ENCODE measurements at places on chromosomes 2 and 18.

GRCh38 chr2:223214394-223215253, 162.6 kb downstream of the KCNE4 start:
- DNase-seq: no peak

GRCh38 chr2:237815637-237816036, 17.1 kb downstream of the RBM44 start:
- no peak for DNase-seq

DNA sequence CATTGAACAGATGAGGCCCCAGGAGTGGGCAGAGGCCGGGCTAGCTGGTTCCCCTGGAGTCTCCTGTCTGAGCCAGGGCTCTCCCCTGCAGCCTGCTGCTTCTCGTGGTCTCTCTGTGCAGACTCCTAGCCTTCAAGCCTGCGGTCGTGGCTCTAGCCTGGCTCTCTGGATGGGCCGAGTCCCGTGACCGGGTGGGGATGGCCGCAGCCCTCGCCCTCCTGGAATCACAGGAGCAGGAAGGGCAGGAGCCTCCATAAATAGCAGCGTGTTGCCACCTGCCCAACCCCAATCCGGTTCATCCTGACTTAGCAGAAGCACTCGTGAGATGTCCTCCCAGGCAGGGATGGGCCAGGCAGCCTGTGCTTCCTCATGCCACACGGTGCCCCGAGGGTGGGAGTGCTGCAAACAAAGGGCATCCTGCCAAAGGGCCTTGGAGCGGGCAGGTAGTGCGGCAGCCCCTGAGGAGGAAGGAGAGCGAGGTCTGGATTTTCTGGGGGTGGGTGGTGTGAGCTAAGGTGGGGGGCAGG, 43.9 kb downstream of the FOSL2 start:
- peak; percentile 80 for DNase-seq

DNA sequence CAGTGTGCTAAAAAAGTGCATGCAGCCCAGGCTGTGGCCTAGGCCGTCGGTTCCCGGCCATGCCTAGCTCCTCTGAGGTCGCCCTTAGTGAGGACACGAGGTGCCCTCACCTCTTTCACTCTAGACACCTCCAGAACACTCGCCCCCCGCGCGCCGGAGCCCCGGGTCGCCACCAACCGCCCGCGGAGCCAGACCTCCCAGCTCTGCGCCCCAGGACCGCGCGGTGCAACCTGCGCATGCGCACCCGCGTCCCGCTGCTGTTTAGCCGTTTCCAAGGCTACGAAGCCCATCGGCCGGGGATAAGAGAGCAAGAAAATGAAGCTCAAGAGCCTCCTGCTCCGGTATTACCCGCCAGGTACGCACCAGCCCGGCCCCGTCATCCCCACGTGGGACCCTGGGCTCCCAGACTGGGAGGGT, at the start of gene DAW1:
Gene DAW1, plus strand, starts transcription at position 257 of the 417 bp plus-strand sequence. Its CDS starts 59 bp downstream, at position 316.
- peak; percentile 89 for DNase-seq

DNA sequence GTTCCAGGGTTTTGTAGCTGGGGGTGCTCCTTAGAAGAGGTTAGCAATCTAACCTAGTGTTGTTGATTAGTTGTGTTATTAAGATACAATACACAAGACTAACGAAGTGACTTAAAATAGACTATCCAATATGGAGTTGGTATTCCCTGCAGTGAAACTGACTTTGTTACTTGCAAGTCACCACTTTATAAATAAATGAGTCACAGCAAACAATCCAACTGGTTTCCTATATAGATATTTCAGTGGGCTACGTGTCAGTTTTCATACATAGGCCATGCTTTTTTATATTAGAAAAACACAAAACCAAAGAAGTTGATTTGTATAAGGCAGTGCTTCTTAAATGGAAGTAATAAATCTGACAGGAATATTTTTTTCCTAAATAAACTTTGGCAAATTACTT, 274.0 kb downstream of the CAMKMT start:
- DNase-seq: no peak

DNA sequence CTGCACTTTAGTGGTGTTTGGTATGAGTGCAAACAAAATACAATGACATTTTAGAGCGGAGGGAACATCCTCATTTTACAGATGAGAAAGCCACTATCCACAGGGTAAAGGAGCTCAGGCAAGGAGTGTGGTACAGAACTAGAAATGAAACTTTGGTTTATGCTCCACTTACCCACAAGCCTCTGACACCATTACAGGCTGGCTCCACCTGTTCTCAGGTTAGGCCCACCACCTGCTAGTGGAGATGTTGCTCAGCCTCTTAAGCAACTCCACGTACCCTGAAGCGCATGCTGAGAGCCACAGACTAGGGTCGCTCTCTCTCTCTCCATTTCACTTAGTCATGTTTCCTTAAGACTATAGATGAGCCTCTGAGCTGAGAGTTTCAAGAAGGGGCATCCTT, 130.0 kb downstream of the MBD2 start:
- no peak for DNase-seq

- no peak for DNase-seq
Observed at GRCh38 chr2:106353676-106354075, 114.5 kb downstream of the RGPD3 start.

GRCh38 chr18:58400331-58400870, 228.5 kb downstream of the ALPK2 start:
- no peak for DNase-seq

GRCh38 chr2:86631846-86632485, 8.3 kb upstream of the RNF103 start:
- no peak for DNase-seq

DNA sequence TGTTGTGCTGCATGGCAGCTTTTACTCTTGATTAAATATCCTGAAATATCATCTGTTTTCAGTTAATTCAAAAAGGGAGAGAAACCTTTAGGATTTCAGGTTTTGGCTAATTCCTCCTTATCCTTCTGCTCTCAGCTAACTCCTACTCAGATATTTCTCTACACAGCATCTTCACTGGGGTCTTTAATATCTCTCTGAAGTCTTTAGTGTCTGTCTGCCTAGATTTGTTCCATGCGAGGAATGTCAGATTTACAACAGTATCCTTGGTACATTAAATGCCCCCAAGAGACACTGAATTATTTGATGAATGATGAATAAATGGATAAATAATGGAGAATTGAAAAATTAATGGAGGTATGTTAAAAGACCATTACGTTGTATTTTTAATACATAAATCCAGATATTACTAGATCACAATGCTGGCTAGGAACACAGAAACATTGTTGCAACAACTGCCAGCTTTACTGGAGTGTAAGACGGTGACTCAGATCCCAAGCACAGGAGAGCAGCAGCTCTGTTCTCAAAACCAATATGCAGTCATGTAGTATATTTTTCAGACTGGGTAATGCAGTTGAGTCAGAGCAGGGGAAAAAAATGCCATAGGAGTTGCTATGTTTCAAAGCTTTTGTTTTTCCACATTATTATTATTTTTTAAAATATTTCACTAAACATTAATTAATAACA, 388.0 kb upstream of the SYT4 start:
- DNase-seq: no peak

- DNase-seq: no peak
Observed at GRCh38 chr2:221042926-221043325, 529.2 kb downstream of the EPHA4 start.

DNA sequence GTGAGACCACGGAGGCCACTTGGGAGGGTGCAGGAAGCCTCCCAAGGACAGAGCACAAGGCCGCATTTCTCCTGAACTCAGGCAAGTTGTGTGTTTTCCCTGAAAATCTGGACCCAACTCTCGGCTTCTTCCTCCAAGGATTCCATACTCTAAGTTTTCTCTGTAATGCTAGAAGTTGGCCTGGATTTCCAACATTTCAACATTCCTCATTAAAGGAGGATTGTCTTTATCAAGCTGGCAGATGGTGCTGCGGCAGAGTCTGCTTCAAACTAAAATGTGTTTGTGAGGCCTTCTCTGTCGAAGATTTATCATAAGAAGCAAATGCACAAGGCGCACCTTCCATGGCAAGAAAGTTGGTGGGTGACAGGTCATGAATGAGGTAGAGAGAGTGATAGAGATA, 94.4 kb upstream of the SATB2 start:
- no peak for DNase-seq

GRCh38 chr2:101387151-101387834, at the start of gene CREG2:
Gene CREG2, minus strand, starts transcription at chr2:101387503. Its CDS starts 46 bp downstream, at chr2:101387457.
- peak; percentile 86 for DNase-seq

DNA sequence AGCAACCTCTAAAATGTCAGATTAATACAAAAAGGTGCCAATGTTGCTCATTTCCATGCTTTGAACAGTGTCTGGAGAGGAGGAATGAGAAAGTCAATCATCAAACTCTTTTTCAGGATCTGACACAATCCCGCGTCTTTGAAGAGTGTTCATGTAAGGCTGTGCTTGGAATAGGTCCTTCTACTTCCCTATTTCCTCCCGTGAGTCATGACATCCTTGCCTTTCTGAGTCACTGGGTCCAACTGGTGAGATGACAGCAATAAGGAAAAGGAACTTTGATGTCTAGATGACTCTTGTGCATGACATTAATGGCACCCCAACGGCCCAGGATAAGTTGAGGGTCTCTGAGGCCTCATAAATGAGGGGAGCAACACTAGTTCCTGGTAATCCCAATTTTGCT, 109.0 kb upstream of the CELF4 start:
- DNase-seq: no peak

GRCh38 chr18:55552526-55553189, 35.3 kb downstream of the TCF4 start:
- DNase-seq: no peak

DNA sequence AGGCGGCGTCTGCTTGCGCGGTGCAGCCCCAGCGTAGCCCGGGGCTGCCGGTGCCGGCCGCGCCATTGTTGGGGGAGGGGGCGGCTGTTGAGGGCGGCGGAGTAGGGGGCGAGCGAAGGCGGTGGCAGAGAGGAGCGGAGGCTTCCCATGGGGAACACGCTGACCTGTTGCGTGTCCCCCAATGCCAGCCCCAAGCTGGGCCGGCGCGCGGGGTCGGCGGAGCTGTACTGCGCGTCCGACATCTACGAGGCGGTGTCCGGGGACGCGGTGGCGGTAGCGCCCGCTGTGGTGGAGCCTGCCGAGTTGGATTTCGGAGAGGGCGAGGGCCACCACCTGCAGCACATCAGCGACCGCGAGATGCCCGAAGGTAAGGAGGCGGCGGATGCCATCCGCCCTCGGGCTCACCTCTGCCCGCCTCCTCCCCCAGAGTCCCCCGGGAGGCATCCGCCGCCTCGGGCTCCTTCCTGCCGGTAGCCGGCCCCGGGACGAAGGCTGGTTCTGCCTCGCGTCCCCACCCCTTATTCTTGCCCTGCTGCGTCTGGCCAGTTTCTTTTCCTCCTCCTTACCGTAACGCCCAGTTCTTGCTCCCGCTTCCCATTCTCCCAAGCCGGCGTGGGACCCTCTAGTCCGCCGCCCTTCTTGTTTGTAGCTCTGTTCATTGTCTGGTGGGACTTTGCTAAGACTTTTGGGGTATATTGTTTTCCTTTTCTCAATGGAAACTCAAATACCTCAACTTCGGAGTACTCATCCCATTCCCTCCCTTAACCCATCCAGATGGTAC, 500 bp downstream of the CCNYL1 start:
- peak; percentile 57 for DNase-seq

DNA sequence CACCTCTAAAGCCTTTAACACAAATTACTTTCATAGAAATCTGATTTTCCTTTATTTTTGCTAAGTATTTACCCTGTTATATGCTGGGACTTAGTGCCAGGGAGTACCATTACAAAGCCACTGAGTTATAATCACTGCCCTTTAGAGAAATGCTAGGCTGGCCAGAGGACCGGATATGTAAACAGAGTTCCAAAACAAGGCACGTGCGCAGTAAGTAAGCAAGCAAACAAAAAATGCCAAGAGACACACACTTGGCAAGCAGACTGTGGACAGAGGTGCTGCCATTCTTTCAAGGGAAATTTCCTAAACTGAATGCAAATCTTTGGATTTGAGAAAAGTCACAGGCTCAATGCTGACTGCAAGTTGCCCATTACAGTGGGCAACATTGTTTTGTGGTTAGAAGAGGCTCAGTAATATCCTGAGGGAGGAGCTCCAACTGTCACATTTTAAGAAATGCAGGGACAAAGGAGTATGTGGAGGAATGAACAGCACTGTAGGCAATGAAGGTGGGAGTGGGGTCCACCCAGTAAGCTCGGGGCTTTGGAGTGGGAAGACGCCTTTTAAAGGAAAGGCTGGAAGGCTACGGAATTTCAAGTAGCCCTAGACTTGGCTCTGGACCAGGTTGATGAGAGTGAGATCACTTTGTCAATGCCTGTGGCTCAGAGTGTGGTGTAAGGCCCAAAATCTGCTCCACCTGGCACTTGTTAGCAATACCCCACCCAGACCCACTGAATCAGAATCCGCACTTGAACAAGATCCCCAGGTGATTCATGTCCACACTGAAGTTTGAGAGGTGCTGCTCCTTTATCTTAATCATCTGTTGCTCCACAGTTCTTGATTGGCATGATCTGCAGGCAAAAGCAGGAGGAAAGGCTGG, 2.1 kb upstream of the PARD6G start:
- no peak for DNase-seq

GRCh38 chr2:157786663-157787363, 89.3 kb downstream of the ACVR1 start:
- DNase-seq: no peak

DNA sequence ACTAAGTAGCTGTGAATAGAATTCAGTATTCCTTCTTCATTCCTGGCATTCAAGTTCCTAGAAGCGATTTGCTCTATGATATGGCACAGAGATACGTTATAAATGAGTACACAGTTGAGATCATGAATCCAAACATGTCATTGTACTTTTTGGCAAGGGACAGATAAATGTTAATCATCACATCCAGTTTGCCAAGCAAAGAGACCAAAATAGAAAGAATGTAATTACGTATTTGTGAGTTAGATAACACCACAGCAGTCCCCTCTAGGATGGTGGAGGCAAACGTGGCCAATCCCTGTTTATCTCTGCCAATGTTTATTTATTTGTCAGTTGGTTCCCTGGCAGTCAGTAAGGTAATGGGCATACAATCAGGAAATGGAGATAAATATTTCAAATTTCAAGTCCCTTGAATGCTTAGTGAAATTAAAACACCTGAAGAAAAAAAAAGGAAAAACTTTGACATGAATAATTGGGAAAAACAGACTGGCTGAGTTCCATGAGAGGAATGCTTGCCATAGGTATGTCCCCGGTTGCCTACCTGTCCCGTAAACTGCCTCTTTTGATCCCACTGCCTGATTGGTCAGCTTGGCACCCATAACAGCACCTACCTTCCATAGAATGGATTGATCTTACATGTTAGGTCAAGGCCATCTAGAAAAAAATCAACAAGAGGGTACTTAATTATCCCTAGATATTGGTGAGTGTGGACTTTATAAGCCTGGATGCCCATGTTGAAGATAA, 451.1 kb upstream of the NETO1 start:
- DNase-seq: no peak

DNA sequence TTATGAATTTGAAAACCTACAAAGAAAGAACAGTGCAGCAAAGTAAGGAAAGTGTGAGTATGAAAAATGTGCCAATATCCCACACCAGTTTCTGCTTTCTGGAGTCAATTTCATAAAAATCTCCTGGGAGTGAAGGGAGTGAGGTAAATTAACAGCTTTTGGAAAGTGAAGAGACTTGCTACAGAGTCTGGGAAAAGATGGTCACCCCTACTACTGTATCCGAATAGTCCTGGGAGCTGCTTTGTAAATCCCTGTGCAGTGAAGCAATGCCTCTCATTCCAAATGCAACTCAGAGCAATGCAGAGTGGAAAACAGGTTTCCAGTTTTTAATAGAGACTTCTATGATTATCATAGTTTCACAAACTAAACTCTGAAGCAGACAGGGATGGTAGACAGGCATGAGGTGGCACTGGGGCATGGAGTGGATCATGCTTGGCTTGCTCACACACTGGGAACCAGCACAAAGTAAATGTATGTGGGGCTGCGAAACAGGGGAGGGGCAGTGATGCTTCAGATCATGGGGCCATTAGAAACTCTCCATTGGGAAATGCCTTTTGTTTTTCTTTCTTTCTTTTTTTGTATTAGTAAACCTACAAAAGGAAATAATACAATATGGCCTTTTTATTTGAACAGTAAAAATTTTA, 10.6 kb downstream of the COL5A2 start:
- no peak for DNase-seq

GRCh38 chr2:10497797-10498251, 49.7 kb upstream of the ODC1 start:
- peak; percentile 92 for DNase-seq

Measured in Calu3 (cell line).